Heart right ventricle (tissue), 16 donors: ENCODE measurements at places on chromosomes 13 and 19. TPM values are rescaled to one million over a fixed set of nuclear protein-coding genes. Genes with fewer than 3 reads are reported as not detected.

KCNRG gene
- 0.46 TPM for total RNA-seq

DNA sequence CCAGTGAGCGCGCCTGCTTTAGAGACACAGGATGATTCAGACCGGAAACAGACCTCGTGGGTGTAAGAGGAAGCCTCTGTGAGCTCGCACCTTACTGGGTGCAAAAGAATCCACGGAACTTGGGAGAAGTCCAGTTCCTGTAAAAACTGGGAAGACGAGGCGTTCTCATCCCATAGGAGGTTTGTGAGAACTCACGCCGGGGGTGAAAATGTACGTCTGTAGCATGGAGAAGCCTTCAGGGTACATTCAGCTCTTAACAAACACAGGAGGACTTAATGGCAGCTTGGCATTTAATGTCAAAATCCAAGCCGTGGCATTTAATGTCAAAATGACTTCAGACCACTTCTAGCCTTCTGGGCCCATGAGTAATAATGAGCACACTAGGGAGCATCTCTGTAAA lies 17.4 kb upstream of the OR7D2 start:
- DNase-seq = no peak

- DNase-seq = no peak
These were observed 1036.5 kb downstream of the SLITRK5 start for GRCh38 chr13:88707646-88708045.

CEACAM4 gene
- total RNA-seq = not detected

CBARP gene
- total RNA-seq = 1.5 TPM

CHMP2A gene
- total RNA-seq = 151 TPM

DNA sequence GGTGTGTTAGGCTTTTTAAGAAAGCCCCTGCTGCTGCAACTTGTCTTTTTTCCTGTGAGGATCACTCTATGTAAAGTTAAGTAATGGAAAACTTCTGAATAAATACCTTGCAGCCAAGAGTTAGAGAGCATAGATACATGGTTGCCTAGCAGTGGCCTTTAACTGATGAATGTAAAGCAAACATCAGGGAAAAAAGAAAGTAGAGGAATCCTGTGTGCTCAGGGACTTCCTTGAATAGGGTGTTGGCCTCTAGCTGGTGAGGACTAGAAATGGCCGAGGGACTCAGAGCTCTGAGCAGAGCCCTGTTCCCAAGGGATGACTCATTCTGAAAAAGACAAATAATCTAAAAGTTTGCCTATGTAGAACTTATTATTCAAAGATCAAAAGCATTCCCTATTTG lies 135.7 kb downstream of the MIPEP start:
- no peak for DNase-seq

ERICH6B gene
- not detected for total RNA-seq

GRCh38 chr19:35373492-35373891 lies 2.6 kb downstream of the GPR42 start:
- no peak for DNase-seq

TNFSF13B gene
- 1.4 TPM for total RNA-seq

DNA sequence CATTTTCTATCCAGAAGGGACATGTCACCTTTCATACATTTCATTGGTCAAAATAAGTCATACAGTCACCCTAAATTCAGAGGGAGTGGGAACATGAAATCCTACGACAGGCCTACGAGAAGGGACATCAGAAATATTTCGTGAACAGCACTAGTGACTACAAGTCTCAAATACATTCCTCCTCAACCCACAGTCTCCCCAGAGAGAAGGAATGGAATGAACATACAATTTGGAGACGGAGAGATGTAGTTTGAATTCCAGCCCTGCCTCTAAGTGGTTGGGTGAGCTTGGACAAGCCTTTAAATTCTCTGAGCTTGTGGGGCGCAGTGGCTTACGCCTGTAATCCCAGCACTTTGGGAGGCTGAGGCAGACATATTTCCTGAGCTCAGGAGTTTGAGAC lies 9.9 kb downstream of the SERTM1 start:
- DNase-seq = no peak

NPAS1 gene
- total RNA-seq = 0.17 TPM

DNA sequence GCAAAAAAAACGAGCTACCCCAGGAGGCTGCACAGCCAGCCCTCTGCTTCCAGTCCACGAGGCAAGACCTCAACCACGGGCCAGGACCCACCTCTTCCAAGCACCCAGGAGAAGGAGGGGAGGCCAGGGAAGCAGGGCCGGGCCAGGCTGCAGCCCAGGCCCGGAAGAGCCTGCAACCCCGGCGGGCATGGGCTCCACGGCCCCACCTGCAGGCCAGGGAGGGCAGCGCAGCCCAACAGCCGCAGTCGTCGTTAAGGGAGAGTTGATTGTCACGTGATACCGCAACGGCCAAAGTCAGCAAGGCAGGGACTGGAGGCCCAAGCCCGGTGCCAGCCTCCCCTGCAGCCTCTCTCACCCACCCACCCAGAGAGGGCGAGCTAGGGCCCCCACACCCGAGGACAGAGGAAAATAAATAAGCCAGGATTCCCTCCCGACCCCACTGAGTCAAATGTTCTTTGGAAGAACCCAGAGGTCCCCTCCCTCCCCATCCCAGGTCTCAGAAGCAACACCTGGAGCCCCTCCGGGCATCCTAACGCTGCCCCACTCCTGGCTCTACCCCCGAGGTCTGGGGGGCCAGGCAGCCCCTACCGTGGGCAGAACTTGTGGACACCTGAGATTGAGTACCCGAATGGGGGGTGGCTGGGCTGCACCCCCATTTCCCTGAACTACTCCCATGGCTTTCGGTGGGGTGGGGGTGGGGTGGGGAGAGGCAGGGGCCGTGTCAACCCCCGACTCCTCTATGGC lies 5.2 kb upstream of the REXO1 start:
- peak; percentile 83 for DNase-seq

DNA sequence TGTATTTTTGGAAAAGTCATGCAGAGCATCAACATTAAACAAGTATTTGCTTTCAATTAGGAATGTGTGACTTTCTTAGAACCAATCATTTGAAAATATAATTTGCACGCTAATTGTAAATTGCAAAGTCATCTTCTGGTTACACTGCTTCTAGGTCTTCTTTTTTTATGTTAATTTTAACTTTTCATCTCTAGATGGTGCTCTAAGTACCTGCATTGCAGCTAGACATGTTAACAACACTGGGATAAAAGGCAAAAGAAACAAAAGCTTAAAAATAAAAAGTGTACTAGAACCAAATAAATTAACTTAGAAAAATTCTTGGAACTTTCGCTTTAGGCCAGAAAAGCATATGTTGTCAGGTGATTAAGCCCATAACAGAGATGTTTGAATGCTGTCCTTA lies 2758.2 kb downstream of the PCDH9 start:
- no peak for DNase-seq

ACP5 gene
- 4.3 TPM for total RNA-seq
